Activated T-cell treated with anti-CD3 and anti-CD28 coated beads, Interleukin-2, amount 50 U/mL, for 4 hours (primary cell): ENCODE measurements at places on chromosomes 5 and 9. TPM values are rescaled to one million over a fixed set of nuclear protein-coding genes. Genes with fewer than 3 reads are reported as not detected.

DNA sequence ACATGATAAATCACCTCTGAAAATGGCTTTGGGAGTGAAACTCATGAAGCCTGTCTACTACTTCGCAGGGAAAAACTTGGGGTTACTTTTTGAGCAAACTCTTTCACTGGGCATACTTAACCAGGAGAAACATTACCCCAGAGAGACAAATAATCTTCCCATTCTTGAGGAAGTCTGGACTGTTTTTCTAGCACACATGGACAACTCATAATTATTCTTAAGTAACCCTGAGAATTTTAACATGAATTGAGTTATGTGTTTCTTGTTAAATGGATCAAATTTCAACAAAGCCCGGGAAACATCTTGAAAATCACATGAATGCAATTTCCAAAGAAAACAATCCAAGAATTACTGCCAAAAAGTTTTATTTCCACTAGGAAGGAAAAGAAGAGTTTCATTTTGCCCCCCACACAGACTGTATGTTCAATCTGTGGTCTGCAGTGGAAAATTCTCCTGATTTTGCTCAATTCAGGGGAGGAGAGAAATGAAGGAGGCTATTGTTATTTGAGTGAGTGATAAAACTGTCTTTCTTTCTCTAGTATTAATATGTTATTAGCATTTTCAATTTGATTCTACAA lies 564.8 kb upstream of the CLINT1 start:
- DNase-seq: no peak

DNA sequence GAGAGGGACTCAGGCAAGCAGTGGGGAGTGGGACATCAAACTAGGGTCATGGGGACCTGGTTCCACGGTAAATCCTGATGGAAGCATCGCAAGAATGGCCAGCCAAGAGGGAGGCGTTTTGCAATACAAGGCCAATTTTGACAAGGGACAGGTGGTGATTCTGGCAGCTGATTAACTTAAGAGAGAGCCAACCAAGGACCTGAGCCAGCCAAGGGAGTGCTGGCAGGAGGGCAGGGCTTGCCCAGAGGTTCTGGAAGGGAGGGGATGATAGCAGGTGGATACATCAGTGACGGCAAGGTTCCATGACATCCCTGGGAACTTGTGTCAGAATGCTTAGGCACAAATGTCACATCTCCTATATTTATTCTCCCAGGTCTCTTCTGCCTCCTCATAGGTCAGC lies 32.8 kb upstream of the PUM3 start:
- no peak for DNase-seq

DNA sequence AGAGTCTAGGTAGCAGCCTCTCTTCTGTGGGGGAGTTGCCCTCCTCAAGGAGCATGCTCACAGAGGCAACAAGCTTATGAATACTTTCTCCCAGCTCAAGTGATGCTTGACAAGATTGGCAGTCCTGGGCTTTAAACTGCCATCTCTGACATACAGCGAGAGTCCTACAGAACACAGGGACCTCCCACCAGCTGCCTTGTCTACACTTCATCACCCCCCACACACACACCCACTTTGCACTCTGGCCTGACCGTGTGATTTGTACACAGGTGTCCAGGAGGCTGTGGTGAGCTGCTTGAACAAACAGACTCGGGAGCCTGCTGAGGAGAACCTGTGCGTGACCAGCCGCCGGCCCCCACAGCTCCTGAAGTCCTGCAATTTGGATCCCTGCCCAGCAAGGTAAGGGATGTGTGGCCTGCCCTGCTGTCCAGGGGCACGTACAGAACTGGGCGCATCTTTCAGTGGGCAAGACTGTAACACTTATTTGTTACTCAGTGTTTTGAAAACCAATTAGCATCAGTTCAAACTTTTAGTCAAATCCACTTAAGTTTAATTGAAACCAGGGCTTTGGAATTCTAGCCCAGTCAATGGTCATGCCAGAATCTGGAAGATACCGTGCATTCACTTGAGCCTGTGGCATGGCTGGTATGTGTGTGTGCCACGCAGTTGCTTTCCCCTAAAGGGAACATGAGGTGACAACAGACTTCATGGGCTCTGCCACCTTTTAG lies 247.5 kb downstream of the ADAMTSL1 start:
- no peak for DNase-seq

DNA sequence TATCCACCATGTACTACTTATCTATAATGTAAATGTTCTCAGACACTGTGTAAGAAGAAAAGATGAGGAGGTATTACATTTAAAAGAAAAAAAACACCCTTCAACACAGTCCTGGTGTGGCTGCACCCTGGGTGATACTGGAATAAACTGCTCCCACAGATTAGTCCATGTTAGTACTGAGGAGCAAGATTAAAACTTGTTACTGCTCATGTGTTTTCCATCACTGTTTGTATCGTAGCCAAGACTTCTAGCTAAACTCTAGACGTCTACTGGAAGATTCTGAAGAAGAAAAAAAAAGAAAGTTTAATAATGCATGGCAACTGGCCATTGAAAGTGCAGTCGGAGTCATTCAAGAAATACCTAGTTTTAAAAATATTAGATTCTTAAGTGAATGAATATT lies at the start of gene ASPN:
ASPN (minus strand) TSS at position 178 of the 400 bp plus-strand sequence.
- no peak for DNase-seq

DNA sequence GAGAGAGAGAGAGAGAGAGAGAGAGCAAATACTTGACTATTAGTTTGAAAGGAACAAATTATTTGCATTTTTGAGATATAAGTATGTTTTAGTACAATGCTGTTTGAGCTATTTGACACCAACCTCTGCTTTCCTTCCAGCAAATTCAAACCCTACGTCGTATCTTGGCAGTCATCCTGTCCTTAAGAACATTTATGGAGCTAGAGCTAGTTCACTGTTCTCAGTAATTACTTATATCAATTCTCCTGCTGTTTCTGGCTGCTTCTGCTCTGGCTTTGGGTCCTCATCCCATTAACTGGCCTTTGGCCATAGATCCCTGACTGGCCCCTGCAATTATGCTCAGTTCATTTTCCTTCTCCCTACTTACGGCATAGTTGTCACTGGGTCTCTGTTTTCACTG lies 19.9 kb upstream of the ERAP2 start:
- no peak for DNase-seq

SNX24 gene
- total RNA-seq: 0.74 TPM

- no peak for DNase-seq
These were observed 103.7 kb upstream of the ITGA1 start for GRCh38 chr5:52684051-52684450.
